ENCODE measurements at places on chromosomes 5 and 9.

GRCh38 chr9:88976890-88977257, 14.4 kb upstream of the S1PR3 start:
- no peak for DNase-seq

- DNase-seq: no peak
These were observed 75.9 kb downstream of the DAP start for GRCh38 chr5:10685115-10685521.

DNA sequence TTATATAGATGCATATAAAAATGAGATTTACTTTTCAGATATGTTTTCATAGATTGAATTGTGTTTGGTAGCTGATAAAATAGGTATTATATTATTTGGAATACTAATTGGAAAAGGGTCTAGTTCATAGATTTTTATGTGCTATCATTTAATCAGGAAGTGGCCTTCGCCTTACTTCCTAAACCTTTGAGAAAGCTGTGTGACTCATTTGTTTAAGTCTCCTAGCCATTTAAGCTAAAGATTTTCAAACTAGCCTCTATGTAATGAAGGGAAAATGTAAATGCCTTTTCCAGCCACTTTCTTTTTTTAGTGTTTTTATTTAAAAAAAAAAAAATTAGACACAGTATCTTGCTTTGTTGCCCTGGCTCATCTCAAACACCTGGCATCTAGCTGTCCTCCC, 97.5 kb downstream of the DMXL1 start:
- DNase-seq: no peak

GRCh38 chr9:33468215-33468730, 5.5 kb downstream of the NOL6 start:
- DNase-seq: no peak

GRCh38 chr5:45741110-45741509, 44.9 kb upstream of the HCN1 start:
- DNase-seq: no peak

DNA sequence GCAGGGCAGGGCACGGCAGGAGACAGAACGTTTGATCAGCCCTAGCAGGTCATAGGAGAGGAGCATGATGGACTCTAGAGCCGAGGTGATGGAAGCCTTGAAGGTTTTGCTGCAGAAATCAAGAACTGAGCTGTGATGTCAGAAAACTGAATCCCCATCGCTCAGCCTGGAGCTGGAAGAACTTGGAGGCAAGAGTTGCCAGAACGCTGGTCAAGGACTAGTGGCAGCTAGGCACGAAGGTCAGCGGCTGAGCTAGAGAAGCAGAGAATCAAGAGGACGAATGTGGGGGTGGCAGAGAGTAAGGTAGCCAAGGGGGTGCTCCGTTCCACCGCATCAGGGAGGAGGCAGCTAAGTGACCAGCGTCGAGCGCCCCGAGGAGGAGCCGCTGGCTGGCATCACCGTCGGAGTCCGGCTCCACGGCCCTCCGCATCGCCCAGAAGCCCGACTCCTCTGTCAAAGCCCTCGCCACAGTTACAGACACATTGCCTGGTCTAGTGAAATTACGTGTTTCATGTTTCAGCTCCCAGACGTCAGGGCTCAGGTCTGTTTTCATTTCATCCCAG, 1.2 kb upstream of the GALNT10 start:
- DNase-seq: no peak

DNA sequence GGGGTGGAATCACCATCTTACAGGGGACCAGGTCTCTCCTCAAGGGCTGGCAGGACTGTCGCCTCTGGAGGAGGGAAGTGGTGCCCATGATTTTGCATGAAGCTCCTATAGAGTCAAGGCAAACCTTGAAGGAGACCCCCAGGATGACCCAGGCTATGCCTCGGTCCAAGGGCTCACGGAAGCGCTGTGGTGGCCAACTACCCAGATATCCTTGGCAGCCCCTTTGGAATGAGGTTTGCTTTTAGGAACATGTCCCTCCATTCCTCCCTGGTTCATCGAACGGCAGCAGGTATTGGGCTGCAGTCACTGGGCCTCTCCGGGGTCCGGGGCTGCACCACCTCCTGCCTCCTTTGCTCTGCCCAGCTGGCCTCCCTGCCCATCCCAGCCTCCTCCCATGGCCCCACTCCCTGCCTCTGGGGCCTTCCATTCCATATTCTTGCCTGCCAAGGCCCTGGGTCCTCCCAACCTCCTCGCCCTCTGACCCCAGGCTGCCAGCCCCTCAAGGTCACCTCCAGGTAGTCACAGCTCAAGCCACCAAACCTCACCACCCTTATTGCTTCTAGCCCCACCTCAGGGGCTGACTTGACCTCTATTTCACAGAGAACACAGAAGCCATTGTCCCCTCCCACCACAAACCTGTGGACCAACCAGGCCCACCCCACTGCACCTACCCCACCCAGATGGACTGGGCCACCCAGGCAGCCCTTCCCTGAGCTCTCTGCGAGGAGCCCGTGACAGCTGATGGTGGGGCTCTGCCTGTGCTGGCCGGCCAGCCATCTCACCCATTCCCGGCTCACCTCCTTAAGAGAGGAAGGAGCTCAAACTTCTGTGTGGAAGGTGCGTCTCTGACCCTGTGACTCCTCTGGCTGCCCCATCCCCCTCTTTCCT, 3.6 kb upstream of the IL3 start:
- no peak for DNase-seq

- DNase-seq: peak; percentile 35
These were observed 606 bp downstream of the EEIG1 start for GRCh38 chr9:127980060-127980705.

- no peak for DNase-seq
These were observed 8.2 kb downstream of the IPPK start for GRCh38 chr9:92661743-92662142.

GRCh38 chr9:1050125-1050895, at the start of gene DMRT2:
Gene DMRT2, plus strand, starts transcription at chr9:1050357. Its CDS starts 1,257 bp downstream, at chr9:1051614.
- DNase-seq: no peak

DNA sequence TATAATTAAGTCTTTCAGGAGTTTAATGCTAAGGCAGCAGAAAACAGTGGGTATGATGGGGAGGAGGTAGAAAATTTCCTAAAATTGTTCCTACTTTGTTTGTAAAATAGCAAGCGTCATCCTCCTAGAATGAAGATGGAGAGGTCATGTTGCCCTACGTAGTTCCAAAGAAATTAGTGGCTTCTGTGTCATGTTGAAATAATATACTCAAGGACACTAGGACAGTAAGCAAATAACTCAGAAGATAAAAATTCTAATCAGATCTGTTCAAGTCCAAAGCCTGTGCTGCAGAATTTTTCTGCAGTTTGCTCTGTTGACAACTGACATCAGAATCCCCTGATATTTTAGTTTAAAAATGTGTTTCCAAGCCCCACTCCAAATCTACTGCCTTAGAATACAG, 486.3 kb downstream of the DIRAS2 start:
- no peak for DNase-seq

DNA sequence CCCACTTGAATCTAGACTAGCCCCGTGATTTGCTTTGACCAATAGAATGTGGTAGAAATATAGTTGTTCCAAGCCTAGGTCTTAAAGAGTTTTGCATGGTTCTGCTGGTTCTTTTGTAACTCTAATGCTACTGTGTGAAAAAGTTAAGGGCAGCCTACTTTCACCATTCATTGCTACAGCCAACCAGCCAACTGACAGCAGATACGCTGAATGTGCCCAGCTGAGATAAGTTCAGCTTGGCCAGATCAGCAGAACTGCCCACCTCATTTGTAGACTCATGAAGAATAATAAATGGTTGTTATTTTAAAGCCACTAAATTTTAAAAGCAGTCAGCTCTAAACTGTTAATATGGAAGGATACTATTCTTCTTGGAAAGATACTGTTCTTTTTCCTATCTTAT, 23.9 kb downstream of the NR3C1 start:
- no peak for DNase-seq

DNA sequence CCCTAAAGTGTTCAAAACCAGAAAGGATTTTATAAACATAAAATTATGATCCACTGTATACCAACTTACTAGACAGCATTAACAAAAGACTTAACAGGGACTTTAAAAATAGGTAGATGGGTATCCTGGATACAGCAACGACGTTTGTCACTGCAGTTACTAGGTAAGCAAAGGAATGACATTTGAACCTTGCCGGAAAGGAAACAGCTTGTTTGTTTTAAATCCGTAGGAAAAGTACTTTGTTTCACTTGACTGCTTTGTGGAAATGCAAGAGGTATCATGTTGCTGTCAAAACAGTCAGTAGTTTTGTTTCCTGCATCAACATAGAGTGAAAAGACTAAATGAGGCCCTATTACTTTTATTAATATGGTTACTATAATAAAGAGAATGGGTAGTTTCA, 122.9 kb downstream of the CDC42SE2 start:
- no peak for DNase-seq

- no peak for DNase-seq
These were observed 84.9 kb downstream of the GNA14 start for GRCh38 chr9:77563174-77563573.

DNA sequence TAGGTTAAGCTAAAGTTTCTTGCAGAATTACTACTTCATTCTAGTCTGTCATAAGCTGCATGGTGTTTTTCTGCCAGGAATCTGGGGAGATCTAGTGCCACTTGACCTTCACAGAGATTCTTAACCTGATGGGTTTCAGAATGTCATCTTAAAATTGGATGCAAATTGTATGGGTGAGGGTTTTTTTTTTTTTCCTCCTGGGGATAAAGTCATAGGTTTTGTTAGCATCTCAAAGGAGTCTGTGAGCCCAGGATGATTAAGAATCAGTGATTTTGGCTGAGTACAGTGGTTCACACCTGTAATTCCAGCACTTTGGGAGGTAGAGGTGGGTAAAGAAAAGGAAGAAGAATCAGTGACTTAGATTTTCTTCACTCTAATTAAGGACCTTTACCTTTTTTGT, 51.2 kb downstream of the NIM1K start:
- DNase-seq: no peak

DNA sequence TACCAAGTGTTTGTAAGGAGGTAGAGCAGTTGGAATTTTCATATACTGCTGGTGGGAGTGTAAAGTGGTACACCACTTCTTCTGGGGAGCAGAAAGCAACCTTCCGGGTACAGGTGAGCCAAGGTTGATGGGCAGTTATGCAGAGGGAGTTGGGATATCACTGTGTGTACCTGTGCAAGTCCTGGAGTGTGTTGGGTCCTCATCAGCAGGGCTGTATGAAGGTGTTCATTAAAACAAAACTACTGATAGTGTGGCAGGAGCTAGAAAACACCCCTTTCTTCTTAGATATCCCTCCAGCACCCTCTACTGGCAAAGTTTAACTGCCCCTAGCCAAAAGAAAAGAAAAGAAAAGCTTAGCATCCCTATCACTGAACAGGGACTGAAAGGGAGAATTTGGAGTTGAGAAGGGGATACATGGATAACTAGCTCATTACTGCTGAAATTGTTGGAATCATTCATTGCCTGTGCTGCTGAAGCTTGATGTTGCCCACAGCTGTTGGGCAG, 10.7 kb downstream of the MARCHF6 start:
- no peak for DNase-seq

DNA sequence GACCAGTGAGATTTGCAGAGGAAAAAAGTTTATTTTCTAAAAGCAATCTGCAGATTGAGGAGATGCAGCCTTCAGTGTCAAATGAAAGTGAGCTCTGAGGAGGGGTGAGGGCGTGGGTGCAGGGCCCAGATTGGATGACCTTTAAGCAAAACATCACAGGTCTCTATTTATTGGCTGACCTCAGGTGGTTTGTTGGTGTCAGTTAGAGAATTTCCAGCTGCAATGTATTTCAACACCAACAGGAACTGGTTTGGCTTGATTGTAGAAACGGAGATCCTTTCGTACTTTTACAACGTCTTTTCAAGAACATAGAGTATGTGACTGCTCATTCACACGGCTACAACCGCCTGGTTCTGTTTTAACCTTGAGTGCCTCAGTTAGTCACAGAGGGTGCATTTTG, 1069.1 kb downstream of the EFNA5 start:
- DNase-seq: no peak

DNA sequence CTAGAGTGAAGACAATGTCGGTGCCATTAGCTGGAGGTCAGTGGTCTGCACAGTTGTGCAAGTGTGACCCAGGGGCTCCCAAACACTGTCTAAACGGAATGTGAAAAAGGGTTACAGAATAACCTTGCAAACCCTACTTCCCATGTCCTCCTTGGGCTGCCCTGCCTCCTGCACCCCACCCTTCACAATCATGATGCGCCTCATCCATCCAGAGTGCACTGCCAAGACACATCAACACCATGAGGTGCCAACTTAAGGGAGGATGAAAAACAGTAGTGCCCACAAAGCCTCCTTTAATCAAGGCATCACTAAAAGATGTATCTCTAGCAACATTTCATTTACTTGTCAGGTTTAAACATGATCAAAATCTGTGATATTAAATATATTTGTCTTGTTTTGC, 87.1 kb downstream of the SETX start:
- no peak for DNase-seq

- DNase-seq: no peak
These were observed 359.3 kb downstream of the LRRC70 start for GRCh38 chr5:62937661-62938558.

GRCh38 chr5:148146487-148146886, 21.9 kb upstream of the SPINK14 start:
- DNase-seq: no peak

DNA sequence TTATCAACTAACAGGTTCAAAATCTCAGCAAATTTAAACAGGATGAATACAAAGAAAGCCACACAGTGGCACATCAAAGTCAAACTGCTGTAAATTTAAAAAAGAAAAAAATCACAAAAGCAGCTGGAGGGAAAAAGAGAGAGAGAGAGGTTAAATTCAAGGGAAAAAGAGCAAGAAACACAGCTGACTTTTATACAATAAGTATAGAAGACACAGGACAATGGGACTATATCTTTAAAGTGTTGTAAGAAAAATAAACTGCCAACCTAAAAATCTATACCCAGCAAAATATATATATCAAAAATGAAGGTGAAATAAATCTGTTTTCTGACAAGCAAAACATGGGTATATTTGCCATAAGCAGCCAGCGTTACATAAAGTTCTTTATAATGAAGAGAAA, 261.5 kb downstream of the TLE1 start:
- no peak for DNase-seq

- no peak for DNase-seq
These were observed 85.8 kb upstream of the MVB12B start for GRCh38 chr9:126240835-126241234.

DNA sequence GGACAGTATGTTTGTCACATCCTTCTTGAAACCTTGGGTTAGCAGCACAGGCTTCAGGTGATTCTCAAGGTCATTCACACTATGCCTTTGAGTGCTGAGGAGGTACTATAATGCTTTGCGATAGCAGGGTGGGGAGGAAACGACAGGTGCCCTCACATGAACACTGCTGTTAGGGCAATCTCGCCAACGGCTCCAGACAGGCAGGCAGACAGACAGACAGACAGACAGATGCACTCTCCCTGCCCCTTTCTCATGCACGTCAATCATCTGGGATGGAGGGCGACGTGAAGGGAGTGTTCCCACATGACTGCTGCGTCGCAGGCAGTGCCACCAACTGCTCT, 82.9 kb downstream of the RAPGEF1 start:
- DNase-seq: no peak

DNA sequence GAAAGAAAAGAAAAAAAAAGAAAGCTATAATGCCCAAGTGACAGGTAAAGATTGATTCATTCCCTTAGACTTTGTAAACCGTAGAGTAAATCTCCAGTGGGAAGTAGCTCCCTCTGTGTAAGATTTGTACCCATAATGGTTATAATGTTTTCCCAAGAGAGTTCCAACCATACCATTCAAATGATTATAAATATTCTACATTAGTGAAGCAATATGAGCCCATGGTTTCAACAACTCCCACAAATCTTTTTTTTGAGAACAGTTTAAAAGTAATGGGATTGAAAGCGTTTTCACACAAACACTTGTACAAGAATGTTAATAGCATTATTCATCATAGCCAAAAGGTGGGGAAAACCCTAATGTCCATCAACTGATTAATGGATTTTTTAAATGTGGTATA, 58.0 kb downstream of the GRAMD2B start:
- DNase-seq: no peak
